ENCODE measurements at places on chromosomes 4 and X.

DNA sequence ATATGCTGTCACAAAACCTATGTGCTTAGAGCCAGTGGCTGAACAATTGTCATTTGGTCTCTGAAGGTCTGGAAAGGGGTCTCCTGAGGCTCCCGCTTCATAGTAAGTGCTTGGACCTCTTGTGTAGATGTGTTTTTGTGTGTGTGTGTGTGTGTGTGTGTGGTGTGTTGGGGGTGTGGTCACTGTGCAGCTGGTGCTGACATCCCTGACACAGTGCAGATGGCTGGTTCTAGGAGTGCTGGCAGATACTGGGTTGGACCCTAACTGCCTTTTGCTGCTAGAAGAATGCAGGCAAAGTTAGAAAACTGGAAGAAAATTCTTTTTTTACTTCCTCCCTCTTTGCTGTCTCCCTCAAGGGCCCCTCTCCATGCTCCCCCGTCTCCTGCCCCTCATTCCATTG is 1872.6 kb downstream of the ARAP2 start:
- DNase-seq = no peak

DNA sequence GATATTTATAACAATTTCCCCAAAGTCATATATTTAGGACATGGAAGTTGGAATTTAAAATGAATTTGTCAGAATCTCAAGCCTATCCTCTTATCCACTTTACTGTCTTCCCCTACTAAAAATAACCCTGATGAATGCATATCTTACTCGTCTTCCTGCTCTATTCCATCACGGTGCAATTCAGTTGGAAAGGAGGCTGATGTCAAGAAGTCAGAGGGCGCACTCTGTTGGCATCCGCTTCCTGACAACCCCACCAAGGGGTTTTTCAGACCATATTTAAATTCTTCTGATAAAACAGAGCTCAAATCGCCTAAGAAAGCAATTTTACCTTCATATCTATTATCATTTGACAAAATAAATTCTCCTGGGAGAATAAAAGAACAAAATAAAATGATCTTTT is 233.5 kb downstream of the ARHGAP24 start:
- DNase-seq = no peak

- DNase-seq = no peak
Observed at GRCh38 chr4:159142681-159143384, 40.0 kb downstream of the RAPGEF2 start.

DNA sequence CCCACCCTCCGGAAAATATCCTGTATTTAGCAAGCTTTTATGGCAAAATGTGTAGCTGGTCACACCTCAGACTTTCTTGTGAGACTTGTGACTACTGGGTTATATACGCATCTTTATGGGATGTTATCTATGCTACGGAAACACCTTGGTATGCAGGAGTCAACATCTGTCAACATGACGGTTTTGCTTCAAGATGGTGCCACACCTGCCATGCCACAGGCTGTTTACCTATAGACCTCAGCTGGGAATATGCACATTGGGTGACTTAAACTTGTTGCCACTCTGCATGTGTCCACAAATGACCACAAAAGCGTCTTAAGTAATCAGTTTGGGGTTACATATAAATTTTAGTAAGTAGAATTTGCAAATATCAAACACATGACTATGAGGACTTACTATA is 192.3 kb upstream of the ATP6AP2 start:
- no peak for DNase-seq

DNA sequence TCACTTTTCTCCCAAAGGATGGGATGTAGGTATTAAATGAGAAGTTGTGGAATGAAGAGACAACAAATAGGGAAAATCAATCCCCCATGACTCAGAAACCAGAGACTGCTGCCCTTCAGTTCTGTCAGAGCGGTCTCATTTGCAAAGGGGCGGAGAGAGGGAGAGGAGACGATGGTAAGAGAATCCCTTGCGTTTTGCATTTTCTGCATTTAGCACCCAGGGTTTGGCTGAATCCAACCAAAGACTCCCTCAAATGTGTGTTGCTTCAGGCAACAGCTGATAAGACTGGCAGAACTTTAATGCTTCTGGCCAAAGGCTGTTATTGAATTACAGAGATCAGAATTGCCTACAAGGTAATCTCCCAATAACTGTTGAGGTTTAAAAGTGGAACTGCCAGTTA is 230.2 kb downstream of the EVC2 start:
- no peak for DNase-seq

DNA sequence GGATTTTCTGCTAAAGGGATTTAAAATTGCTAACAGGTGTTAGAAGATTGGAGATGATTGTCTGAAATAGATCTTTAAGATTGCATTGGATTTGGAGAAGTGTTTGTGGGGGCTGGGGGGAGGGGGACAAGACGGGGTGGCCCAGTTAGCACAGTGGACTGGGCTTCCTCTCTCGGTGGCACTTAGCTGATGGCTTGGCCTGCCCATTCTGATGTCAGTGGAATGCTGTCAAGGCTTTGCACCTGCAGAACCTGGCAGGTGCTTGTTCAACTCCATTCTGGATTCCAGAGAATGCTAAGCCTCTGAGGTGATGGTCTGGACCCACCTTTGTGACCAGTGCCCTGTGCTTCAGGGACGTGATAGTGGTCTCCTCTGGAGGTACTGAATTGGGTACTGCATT is 43.7 kb downstream of the ADD1 start:
- DNase-seq = no peak

DNA sequence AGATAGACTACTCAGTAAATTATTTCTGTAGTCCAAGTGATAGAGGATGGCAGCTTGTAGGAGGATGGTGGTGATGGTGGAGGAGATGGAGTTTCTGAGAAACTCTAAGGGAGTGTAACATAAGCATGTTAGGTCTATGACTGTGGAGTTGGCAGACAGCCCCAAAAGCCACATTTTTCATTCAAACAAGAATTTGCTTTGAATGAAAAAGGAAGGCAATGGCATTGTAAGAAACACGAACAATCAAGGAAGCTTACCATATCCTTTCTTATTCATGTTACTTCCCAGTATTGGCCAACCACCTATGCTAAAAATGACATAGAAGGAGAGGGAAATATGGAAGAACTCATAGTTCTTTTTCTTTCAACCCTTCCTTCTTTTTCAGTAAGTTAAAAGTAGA is 18.7 kb upstream of the SEC24B start:
- no peak for DNase-seq

GRCh38 chrX:11787564-11787963 is 29.5 kb downstream of the MSL3 start:
- peak; percentile 69 for DNase-seq

- DNase-seq = no peak
Observed at GRCh38 chr4:8410641-8411271, 29.8 kb downstream of the ACOX3 start.

- no peak for DNase-seq
Observed at GRCh38 chr4:107854356-107855022, 29.8 kb downstream of the SGMS2 start.

DNA sequence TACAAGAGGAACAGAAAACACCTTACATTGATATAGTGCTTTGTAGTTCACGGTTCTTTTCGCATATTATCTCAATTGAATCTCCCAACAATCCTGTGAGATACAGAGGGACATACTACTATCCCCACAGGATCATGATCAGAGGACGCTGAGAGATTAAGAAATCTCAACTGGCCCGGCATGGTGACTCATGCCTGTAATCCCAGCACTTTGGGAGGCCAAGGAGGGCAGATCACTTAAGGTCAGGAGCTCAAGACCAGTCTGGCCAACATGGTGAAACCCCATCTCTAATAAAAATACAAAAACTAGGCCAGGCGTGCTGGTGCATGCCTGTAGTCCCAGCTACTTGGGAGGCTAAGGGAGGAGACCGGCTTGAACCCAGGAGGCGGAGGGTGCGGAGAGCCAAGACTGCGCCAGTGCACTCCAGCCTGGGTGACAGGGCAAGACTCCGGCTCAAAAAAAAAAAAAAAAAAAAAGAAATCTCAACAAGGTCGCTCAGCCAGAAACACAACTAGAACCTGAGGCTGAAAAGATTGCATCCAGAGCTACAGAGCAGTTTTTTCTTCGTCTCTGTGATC is 7.4 kb downstream of the APOO start:
- no peak for DNase-seq

DNA sequence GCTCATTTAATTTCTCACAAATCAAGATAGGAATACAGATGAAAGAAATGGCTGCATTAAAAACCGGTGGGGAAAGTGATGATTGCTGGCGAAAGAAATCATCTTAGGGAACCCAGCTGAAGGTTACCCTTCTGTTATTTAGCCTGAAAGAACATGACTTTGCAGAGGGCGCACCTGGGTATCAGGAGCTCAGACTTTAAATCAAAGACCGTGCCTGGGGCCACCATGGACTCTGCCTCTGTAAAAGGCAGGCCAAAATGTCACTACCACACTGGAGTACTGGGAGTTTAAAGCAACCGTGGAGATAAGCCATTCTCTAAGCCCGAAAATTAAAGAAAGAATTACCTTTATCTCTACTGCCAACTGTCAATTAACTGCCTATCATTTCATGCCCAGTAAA is 24.3 kb downstream of the GPC3 start:
- DNase-seq = no peak

- no peak for DNase-seq
Observed at GRCh38 chrX:2627272-2627867, 63.7 kb upstream of the CD99 start.

DNA sequence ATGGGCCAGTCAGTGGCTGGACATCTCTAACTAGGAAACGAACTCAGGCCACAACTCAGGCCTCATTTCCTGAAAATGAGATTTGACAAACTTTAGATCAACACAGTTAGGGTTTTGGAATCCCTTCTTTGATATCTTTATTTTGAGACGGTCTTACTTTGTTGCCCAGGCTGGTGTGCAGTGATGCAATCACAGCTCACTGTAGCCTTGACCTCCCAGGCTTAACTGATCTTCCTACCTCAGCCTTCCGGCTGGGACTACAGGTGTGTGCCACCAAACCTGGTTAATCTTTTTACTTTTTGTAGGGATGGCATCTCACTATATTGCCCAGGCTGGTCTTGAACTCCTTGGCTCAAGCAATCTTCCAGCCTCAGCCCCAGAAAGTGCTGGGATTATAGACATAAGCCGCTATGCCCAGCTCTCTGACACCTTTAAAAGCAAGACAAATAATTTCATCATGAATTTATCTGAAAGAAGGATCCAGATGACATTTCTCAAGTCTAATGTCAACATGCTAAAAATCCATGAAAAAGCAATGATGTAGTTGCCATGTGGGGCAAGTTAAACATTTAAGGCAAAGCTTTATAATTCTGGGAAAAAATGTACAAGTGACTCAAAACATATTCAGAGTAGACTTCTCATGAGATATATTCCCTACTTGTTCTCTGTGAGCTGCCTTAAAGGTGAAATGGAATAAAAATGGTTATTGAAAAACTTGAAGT is 89.1 kb upstream of the CBR4 start:
- DNase-seq = no peak

DNA sequence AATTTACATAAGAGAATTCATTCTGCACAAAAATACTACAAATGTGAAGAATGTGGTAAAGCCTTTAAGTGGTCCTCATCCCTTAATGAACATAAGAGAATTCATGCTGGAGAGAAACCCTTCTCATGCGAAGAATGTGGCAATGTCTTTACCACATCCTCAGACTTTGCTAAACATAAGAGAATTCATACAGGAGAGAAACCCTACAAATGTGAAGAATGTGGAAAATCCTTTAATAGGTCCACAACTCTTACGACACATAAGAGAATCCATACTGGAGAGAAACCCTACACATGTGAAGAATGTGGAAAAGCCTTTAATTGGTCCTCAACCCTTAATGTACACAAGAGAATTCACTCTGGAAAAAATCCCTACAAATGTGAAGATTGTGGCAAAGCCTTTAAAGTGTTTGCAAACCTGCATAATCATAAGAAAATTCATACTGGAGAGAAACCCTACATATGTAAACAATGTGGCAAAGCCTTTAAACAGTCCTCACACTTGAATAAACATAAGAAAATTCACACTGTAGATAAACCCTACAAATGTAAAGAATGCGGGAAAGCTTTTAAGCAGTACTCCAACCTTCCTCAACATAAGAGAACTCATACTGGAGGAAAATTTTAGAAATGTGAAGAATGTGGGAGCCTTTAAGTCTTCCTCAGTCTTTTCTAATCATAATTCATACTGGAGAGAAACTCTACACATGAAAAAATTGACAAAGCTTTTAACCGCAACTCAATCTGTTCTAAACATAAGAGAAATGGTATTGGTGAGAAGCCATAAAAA is 37.4 kb downstream of the ZNF718 start:
- no peak for DNase-seq

DNA sequence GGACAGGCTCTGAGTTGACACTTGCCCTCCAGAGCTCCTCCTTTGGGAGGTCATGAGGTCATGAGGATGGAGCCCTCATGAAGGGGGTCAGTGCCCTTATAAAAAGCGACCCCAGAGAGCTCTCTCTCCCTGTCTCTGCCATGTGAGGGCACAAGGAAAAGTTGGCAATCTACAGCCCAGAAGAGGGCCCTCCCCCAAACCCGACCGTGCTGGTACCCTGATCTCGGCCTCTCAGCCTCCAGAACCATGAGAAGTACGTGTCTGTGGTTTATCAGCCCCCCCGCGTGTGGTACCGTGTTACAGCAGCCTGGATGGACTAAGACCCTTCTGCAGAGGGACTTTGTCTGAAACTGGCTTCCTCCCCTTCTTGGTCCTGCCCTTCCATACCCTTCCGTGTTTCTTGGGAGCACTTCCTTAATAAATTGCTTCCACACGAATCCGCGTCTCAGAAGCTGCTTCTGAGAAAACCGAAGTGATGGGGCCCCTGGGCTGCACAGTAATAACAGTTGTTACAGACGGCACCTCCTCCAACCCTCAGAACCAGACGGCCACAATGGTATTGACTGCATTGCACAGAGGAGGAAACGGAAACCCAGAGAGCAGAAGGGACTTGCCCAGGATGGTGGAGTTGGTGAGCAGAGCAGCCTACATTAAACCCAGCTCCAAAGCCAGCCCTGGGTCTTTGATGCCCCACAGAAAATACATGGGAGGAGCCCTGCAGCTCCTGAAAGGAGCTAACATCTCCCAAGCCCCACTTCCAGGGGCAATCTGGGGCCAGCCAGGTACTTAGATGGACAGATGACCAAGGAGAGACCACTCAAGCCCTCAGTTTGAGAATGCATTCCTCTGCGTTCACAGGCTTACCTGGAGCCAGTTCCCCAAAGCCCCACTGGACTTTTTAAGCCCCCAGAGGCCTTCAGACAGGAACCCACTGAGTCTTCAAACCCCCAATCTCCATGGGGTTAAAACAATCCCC is 242.7 kb downstream of the BCOR start:
- DNase-seq = no peak

DNA sequence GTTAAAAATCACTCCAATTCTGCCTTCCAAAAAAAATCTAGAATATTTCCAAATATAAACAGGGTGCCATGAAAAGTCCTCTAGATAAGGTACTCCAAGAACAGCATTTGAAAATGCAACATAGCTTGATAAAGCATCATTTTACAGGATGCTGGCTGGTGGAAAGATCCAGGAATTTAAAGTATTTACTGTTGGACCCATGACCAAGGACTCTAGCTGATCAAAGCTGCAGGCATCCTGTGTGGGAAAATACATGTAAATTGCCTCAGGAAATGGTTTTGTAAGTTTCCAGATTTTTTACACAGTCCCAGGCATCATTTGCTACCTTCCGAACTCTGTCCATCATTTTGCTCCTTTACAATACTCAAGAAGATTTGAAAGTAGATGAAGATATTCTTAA is 164.4 kb downstream of the GRIA3 start:
- no peak for DNase-seq
